ENCODE measurements at places on chromosomes 2 and 18.

DNA sequence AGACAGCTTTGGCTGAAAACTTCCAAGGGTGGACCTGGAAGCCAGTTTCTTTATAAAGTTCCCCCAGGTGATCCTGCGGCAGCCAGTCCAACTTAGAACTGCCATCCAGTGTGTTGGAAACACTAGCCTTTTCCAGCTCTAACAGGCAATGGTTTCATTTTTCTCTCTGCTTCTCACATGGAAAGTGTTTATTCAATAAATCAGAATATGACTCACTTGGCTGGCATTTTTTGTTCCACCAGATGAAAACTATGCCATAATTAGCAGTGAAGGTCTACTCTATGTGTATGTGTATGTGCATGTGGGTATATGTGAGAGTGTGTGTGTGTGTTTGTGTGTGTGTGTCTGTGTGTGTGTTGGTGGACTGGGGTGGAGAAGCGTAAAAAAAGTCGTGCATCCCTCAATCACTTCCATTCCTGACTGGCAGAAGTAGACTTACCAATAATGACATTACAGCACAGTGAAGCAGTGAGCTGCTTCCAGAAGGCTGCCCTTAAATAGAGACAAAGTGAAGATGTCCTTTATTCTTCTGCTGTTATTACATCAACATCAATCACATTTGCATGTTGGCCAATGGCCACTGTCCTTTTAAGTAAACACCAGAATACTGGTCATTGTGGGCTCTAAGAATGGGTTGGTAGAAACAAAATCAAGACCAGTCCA lies 90.9 kb upstream of the SETBP1 start:
- H3K4me1 ChIP-seq: no peaks in the 10 kb centered on the region
- H3K4me3 ChIP-seq: no peak overlapping the region
- no peaks in the 10 kb centered on the region for H3K36me3 ChIP-seq
- DNase-seq: no peak
- no peak overlapping the region for H3K27ac ChIP-seq

- DNase-seq: no peak
- no peak overlapping the region for H3K27ac ChIP-seq
- H3K36me3 ChIP-seq: no peaks in the 10 kb centered on the region
- no peak overlapping the region for H3K4me3 ChIP-seq
Measured at GRCh38 chr2:25698752-25699151, 25.4 kb upstream of the DTNB start.

DNA sequence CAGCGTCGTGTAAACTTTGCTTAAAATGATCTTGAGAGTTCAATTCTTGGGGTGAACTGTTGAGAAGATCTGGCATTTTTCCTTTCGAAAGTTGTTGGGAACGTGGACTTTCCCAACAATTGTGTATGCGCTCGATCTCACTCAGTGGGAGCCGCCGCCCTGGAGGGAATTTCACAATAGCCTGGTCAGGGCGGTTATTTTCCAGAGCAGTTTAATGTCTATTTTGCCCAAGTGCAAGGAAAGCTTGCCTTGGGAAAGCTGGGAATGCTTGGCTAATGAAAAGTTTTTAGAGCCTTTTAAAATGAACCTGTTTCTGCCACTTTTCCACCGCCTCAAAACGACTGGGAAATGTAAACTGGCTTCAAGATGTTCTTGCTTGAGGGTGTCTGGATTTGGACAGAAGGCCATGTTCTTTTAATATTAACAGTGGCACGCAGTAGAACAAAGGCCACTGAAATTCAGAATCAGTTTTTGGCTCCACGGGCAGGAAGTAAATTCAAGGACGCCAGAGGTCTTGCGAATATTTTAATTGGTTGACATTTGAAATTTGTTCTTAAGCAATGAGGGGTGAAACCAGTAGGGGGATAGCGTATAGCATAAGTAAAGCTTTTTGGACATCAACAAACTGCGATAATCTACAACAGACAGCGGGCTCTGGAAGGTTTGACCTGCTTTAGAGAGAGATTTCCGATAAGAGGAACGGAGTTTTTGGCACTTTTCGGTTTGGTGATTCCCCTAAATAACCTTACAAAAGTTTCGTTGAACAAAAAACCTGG lies 1.2 kb downstream of the CFLAR start:
- peaks cover 51% of the 10 kb centered on the region for H3K4me1 ChIP-seq
- peak overlapping the region; percentile 83 for H3K4me3 ChIP-seq
- peaks cover 4% of the 10 kb centered on the region for H3K36me3 ChIP-seq
- DNase-seq: peak; percentile 84
- peak overlapping the region; percentile 96 for H3K27ac ChIP-seq

- no peaks in the 10 kb centered on the region for H3K36me3 ChIP-seq
- no peak overlapping the region for H3K27ac ChIP-seq
- no peaks in the 10 kb centered on the region for H3K27me3 ChIP-seq
- H3K4me3 ChIP-seq: no peak overlapping the region
- H3K4me1 ChIP-seq: no peaks in the 10 kb centered on the region
Measured at GRCh38 chr2:195356920-195357440, 300.0 kb upstream of the SLC39A10 start.

- H3K27ac ChIP-seq: no peak overlapping the region
- DNase-seq: no peak
- peak overlapping the region; percentile 37 for H3K4me3 ChIP-seq
- H3K36me3 ChIP-seq: no peaks in the 10 kb centered on the region
- no peaks in the 10 kb centered on the region for H3K27me3 ChIP-seq
- peaks cover 48% of the 10 kb centered on the region for H3K4me1 ChIP-seq
Measured at GRCh38 chr2:144372410-144373080, 147.4 kb downstream of the ZEB2 start.

- no peaks in the 10 kb centered on the region for H3K36me3 ChIP-seq
- no peak overlapping the region for H3K27ac ChIP-seq
- DNase-seq: peak; percentile 72
- no peaks in the 10 kb centered on the region for H3K27me3 ChIP-seq
Measured at GRCh38 chr2:148926981-148927401, 52.0 kb downstream of the KIF5C start.

- H3K27me3 ChIP-seq: peaks cover under 1% of the 10 kb centered on the region
- no peak overlapping the region for H3K4me3 ChIP-seq
- DNase-seq: no peak
- H3K4me1 ChIP-seq: no peaks in the 10 kb centered on the region
Measured at GRCh38 chr2:234198976-234199375, 148.5 kb downstream of the SPP2 start.

- no peak overlapping the region for H3K27ac ChIP-seq
- no peaks in the 10 kb centered on the region for H3K4me1 ChIP-seq
- no peak for DNase-seq
Measured at GRCh38 chr2:624096-624495, 53.1 kb downstream of the TMEM18 start.

DNA sequence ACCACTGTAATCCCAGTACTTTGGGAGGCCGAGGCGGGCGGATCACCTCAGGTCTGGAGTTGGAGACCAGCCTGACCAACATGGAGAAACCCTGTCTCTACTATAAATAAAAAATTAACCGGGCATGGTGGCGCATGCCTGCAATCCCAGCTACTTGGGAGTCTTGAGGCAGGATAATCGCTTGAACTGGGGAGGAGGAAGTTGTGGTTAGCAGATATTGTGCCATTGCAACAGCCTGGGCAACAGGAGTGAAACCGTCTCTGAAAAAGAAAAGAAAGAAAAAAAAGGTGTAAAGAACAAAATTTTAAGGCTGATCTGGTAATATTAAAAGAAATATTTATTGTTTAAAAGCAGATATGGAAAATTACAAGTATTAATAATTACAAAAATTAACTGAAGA lies 29.7 kb downstream of the ZNF804A start:
- H3K36me3 ChIP-seq: no peaks in the 10 kb centered on the region
- peak; percentile 34 for DNase-seq
- peaks cover 4% of the 10 kb centered on the region for H3K4me1 ChIP-seq
- no peak overlapping the region for H3K4me3 ChIP-seq
- no peaks in the 10 kb centered on the region for H3K27me3 ChIP-seq
- no peak overlapping the region for H3K27ac ChIP-seq

GRCh38 chr2:49271060-49271606 lies 116.8 kb upstream of the FSHR start:
- no peaks in the 10 kb centered on the region for H3K4me1 ChIP-seq
- H3K4me3 ChIP-seq: no peak overlapping the region
- H3K27me3 ChIP-seq: no peaks in the 10 kb centered on the region
- no peak for DNase-seq

DNA sequence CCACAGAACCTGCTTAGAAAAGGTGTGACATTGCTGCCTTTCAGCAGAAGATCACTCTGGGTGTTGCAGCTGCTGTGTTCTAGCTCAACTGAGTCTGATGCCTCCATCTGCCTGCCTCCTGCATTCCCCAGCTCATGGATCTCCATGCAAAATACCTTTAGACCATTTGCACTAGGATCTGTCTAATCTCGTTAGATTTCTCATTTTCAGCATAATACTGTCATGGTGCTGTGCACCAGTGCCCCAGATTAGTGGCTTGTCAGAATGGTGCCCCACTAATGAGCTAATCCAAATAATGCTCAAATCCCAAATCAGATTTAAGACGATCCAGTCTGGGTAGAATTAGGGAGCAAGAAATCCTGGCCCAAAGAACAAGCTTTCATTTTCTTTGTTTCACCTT lies 284.4 kb upstream of the PARD3B start:
- H3K4me3 ChIP-seq: no peak overlapping the region
- H3K36me3 ChIP-seq: no peaks in the 10 kb centered on the region
- H3K4me1 ChIP-seq: peaks cover 18% of the 10 kb centered on the region
- no peaks in the 10 kb centered on the region for H3K27me3 ChIP-seq

GRCh38 chr18:47501946-47502345 lies 250.5 kb upstream of the SKOR2 start:
- no peaks in the 10 kb centered on the region for H3K4me1 ChIP-seq
- no peak overlapping the region for H3K4me3 ChIP-seq
- H3K36me3 ChIP-seq: no peaks in the 10 kb centered on the region
- H3K27ac ChIP-seq: no peak overlapping the region
- H3K27me3 ChIP-seq: no peaks in the 10 kb centered on the region
- no peak for DNase-seq

GRCh38 chr2:188607501-188607900 lies 315.8 kb downstream of the GULP1 start:
- H3K4me3 ChIP-seq: no peak overlapping the region
- no peaks in the 10 kb centered on the region for H3K27me3 ChIP-seq
- H3K36me3 ChIP-seq: no peaks in the 10 kb centered on the region

DNA sequence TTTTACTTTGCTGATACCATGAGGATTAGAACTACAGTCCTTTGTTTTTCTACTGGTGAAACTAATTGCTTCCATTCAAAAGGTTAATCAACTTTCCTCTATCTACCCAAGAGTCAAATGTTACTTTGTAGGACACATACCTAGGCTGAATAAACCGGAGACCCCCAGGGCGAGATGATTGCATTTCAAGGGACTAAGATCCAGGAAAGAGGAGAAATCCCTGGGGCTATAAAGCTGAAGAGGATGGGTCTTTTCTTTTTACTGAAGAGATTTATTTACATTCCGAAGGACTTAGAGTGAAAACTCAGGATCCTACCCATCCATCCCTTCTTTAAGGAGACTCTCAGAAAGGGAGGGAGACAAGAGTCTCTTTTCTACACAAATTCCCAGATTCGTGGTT lies 331.9 kb downstream of the CDH19 start:
- no peaks in the 10 kb centered on the region for H3K27me3 ChIP-seq
- no peak for DNase-seq

GRCh38 chr2:83071352-83071751 lies 1387.7 kb downstream of the SUCLG1 start:
- no peak for DNase-seq
- no peaks in the 10 kb centered on the region for H3K36me3 ChIP-seq
- H3K4me1 ChIP-seq: no peaks in the 10 kb centered on the region
- H3K27ac ChIP-seq: no peak overlapping the region

DNA sequence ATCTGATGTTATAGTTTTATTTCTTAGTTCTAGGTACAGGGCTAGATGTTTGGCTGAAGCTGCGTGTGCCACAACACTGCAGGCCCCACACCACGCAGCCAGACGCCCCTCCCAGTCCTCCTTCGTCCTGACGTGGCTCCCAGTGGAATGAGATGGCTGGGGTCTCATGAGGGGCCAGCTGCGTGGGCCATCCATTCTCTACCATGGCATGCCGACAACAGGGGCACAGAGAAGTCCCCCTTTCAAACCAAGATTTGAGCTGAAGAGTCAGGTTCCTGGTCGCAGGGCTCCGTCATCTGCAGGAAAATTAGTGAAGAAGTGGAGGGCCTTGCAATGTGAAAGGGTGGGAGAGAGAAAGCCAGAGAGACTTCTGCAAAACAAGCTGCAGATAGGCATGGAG lies 64.5 kb downstream of the PARD6G start:
- H3K36me3 ChIP-seq: no peaks in the 10 kb centered on the region
- H3K27me3 ChIP-seq: no peaks in the 10 kb centered on the region
- DNase-seq: no peak
- H3K4me1 ChIP-seq: no peaks in the 10 kb centered on the region

- DNase-seq: no peak
- no peaks in the 10 kb centered on the region for H3K27me3 ChIP-seq
- H3K4me3 ChIP-seq: no peak overlapping the region
Measured at GRCh38 chr2:240239325-240239724, 98.9 kb upstream of the OTOS start.

GRCh38 chr2:241218131-241219029 lies 29.9 kb downstream of the ANO7 start:
- no peak overlapping the region for H3K27ac ChIP-seq
- DNase-seq: peak; percentile 35
- peak overlapping the region; percentile 68 for H3K4me3 ChIP-seq
- H3K36me3 ChIP-seq: no peaks in the 10 kb centered on the region
- peaks cover 8% of the 10 kb centered on the region for H3K4me1 ChIP-seq
- H3K27me3 ChIP-seq: peaks cover 30% of the 10 kb centered on the region

- no peak overlapping the region for H3K4me3 ChIP-seq
- H3K4me1 ChIP-seq: no peaks in the 10 kb centered on the region
- no peaks in the 10 kb centered on the region for H3K27me3 ChIP-seq
Measured at GRCh38 chr18:71252351-71252865, 963.6 kb downstream of the SOCS6 start.

DNA sequence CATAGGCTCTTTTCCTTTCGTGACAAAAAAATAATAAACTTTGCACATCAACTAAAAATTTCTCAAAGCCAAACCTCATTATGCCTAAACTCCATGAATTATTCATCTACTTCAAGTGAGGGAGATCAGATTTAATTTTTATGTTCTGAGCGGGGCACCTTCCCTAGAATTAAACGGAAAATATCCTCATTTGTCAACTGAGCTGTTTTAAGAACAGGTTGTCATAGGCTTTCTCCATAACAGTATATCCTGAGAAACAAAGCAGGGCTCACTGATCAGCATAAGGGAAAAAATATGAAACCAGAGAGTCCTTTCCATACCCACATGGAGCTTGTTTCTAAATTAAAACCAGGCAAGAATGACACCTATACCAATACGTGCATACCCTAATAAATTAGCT lies 131.5 kb upstream of the CHAC2 start:
- H3K36me3 ChIP-seq: no peaks in the 10 kb centered on the region
- no peaks in the 10 kb centered on the region for H3K27me3 ChIP-seq
- no peaks in the 10 kb centered on the region for H3K4me1 ChIP-seq
- no peak overlapping the region for H3K4me3 ChIP-seq
- no peak overlapping the region for H3K27ac ChIP-seq
- no peak for DNase-seq

- H3K4me1 ChIP-seq: no peaks in the 10 kb centered on the region
- H3K36me3 ChIP-seq: no peaks in the 10 kb centered on the region
- no peak overlapping the region for H3K27ac ChIP-seq
- H3K4me3 ChIP-seq: no peak overlapping the region
- no peaks in the 10 kb centered on the region for H3K27me3 ChIP-seq
Measured at GRCh38 chr18:3626929-3627458, 177.0 kb downstream of the TGIF1 start.

Measured in CD14-positive monocyte (primary cell).